ENCODE measurements at places on chromosomes 1 and 21.

GRCh38 chr1:67759066-67759465 is 74.1 kb downstream of the GADD45A start:
- no peak for DNase-seq

- no peak for DNase-seq
These were observed 18.1 kb downstream of the MAPKAPK2 start for GRCh38 chr1:206702803-206703202.

- DNase-seq, result no peak
These were observed 11.4 kb downstream of the AMPD2 start for GRCh38 chr1:109630898-109631512.

GRCh38 chr1:37471345-37472231 is 2.8 kb upstream of the ZC3H12A start:
- DNase-seq, result peak; percentile 71

GRCh38 chr1:239833723-239834122 is 258.0 kb upstream of the FMN2 start:
- DNase-seq, result no peak

DNA sequence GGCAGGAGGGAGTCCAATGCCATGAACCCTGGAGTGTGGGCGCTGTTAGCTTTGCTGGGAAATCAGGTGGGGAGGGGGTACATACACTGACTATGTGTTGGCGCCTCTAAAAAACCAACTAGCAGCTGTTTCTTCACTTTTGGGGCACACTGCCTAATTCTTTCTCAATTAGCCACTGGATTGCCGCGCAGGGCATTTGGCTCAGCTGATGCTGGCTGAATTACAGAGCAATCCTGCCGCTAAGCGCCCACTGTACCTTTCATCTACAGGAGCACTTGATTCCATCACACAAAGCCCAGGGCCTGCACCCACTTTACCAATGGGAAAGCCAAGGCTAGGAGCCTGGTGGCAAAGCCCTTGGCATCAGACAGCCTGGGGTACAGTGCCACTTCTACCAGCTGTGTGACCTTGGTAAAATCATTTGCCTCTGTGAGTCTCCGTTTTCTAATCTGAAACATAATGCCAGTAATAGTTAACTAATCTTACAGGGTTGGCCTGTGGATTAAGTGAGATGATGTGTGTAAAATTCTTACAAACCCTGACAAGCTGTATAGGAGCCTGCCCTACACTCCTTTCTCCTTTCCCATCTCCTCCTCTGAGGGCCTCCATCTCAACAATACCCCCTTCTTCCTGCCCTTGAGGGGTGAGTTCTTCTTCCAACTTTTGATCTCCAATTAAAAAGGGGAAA is 59.0 kb downstream of the UBE2T start:
- no peak for DNase-seq

Measured in occipital lobe (tissue), 3 donors.